ENCODE measurements at places on chromosomes 5 and 9.
A peak's percentile ranks its signal among the peaks of the same experiment; 100 is the strongest.

GRCh38 chr9:114157516-114158176 is 2.3 kb downstream of the COL27A1 start:
- no peak for DNase-seq

GRCh38 chr5:6396836-6397535 is 18.6 kb upstream of the MED10 start:
- no peak for DNase-seq

DNA sequence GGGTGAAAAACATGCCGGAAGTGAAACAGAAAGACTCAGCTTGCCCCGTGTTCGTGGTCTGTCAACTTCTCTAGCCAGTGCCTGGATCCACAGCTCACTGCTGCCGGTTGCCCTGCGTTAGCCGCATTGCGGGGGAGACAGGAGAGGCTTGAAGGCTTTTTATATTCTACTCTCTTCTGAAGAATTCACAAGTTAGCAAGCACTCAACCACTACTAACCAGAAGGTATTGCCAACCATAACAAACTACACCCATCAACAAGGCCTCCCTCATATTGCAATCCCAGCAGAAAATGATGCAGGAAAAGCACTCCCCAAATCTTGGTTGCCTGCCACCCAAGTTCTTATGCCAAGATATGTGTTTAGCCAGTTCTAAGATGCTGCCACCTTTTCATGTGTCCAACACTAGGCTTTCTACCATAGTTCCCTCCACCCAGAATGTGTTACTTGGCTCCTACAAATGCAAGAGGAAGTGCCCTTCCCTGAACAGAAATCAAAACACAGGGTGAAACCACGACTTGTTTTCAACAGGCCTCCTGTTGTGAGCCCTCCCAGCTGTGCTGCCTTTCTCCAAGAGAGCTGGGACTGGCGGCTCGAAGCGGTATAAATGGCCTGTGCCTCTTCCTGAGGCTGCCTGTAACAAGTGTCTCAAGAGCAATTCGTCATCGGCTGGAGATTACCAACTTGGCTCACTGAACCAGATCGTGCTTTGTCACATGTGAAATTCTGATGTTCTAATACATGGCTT is 129.0 kb downstream of the SNX18 start:
- DNase-seq: peak; percentile 70

- DNase-seq: no peak
Observed at GRCh38 chr9:35905051-35905781, 786 bp upstream of the HRCT1 start.

- DNase-seq: no peak
Observed at GRCh38 chr9:125888211-125888610, 141.0 kb downstream of the PBX3 start.

DNA sequence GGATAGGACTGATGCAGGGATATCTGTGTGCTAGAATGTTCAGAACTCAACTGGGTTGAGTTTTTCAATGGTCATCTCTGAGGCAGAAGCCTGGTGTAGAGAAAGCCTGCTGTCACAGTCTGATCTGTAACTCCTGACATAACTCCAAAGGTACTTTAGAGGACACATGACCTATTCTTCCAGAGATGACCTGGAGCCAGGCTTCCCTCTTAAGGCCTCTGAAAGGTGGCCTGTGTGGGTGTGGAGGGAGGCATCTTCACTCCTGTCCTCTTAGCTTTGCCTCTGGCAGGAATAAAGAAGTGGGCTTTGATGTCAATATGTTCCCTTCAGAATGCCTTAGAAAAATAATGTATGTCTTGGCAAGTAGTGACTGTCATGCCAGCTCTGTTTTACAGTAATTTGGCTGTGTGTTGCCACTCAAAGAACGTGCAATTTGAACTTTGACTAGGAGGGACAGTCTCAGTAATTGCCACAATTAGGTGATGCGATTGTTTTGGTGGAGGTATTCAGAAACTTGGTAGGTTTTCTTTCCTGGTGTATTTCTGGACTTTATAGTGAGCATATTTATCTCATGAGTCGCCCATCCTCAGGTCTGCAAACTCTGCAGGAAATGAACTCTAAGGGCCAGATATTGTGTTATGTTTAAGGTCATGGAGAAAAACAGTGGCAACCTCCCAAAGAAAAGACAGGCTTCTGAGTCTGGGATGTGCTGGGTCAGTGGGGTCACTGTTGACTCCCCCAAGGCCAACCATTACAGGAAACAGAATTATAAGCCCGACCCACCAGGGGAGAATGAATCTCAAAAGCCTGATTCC is 3.2 kb upstream of the C5orf63 start:
- DNase-seq: no peak

DNA sequence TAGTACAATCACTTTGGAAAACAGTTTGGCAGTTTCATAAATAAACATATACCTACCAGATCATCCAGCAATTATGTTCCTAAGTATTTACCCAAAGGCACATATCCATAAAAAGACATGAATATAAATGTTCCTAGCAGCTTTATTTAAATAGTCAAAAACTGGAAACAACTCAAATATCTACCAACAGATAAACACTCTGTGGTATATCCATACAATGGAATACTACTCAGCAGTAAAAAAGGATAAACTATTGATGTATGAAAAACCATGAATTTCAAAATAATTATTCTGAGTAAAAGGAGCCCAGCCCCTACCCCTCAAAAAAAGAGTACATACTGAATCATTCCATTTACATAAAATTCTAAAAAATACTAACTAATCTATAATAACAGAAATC is 232.7 kb upstream of the SLC30A5 start:
- DNase-seq: no peak

Measured in activated naive CD4-positive, alpha-beta T cell treated with anti-CD3 and anti-CD28 coated beads for 36 hours (primary cell).